ENCODE measurements at places on chromosomes 11 and 22.

- DNase-seq = no peak
Observed at GRCh38 chr11:67056267-67057204, at the start of gene RHOD. Gene RHOD, plus strand, starts transcription at chr11:67056847. Its CDS starts 56 bp downstream, at chr11:67056903.

DNA sequence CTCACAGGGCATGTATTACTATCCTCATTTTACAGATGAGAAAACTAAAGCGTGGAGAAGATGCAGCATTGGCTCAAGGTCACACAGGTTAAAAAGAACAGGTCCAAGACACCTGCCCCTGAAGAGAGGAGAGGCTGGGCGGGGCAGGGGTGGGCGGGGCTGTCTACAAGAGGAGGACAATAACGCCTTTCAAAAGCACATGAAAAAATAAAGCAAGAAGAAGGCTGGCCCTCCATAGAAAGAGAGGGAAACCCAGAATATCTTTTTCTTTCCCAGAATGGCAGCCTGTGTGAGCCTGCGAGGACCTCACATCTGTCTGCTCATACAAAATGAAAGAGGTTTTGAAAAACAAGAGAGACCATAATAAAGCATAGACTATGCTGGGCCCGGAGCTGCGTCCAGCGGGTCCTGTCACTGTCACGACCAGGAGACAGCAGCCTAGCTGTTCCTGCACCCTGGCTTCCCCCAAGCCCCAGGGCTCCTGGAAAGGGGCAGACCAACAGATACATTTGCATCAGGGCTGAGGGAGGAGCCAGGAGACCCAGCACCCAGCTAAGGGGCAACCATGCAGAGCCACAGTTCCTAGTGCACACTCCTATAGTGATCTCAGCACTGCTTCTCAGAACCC, 61.6 kb downstream of the DSCAML1 start:
- DNase-seq = no peak

DNA sequence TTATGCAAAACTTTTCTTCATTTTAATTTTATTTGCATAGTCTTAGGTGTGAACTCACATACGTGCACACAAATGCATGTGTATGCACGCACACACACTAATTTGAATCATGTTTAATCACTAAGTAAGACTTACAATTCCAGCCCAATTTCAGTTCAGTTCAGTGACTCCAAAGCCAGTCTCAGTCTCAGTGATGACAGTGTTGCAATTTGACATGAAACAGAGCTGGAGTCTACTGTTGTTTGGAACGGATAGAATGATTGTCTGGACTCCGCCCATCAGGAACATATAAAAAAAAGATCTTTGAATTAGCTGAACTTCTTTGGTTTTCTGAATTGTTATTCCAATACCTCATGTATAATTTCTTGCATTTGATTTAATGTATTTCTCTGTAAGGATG, 14.9 kb upstream of the OR51S1 start:
- DNase-seq = no peak

GRCh38 chr22:33063611-33064010, 5.4 kb upstream of the SYN3 start:
- no peak for DNase-seq

DNA sequence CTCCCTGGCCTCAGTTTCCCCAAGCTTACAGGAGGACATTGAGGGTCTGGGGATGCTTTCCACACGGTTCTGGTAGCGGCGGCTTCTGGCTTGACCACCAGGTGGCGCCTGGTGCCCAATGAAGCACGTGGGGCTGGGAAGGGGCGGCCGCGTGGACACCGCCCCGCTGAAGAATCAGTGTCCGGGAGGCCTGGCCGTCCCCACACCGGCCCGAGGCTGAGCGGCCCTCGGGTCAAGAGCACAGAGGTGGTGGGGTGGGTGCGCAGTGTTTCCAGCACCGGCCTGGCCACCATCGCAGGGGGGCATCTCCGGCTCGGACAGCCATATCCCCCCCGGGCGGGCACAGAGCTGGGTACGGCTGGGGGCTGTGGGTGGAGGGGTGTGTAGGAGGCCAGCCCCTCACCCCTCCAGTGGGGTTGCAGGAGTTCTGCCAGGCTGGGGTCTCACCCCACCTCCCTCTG, 27.8 kb upstream of the PPARA start:
- DNase-seq = peak; percentile 88

- no peak for DNase-seq
Observed at GRCh38 chr11:48079596-48079995, 99.2 kb downstream of the PTPRJ start.

DNA sequence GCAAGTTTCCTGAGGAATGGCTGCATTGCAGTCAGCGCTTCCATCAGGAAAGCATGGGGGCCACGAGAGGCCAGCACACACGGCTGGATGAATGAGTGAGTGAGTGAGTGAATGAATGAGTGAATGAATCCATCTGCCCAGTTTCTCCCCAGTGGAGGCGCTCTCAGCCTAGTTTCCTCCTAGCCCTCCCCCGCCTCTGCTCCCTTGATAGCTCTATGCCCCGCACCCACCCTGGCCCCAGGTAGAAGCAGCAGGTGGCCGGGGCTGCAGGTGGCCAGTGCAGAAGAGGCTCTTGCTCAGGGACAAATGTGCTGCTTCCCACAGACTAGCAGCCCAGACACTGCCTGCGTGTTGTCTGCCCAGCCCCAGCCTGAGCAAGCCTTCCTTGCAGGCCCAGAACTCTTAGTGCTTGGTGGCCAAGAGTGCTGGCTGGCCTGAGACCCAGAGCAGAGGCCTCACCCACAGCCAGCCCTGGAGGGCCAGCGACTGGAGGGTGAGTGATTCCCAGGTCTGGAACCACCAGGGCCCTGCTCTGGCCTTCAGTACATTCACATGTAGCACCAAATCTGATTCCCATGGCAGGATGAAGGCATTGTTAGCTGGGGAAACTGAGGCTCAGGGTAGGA, 31.1 kb upstream of the PDGFB start:
- DNase-seq = no peak

- DNase-seq = no peak
Observed at GRCh38 chr11:131691181-131692041, 321.0 kb downstream of the NTM start.

- DNase-seq = no peak
Observed at GRCh38 chr11:125365196-125365931, 130.7 kb downstream of the FEZ1 start.

DNA sequence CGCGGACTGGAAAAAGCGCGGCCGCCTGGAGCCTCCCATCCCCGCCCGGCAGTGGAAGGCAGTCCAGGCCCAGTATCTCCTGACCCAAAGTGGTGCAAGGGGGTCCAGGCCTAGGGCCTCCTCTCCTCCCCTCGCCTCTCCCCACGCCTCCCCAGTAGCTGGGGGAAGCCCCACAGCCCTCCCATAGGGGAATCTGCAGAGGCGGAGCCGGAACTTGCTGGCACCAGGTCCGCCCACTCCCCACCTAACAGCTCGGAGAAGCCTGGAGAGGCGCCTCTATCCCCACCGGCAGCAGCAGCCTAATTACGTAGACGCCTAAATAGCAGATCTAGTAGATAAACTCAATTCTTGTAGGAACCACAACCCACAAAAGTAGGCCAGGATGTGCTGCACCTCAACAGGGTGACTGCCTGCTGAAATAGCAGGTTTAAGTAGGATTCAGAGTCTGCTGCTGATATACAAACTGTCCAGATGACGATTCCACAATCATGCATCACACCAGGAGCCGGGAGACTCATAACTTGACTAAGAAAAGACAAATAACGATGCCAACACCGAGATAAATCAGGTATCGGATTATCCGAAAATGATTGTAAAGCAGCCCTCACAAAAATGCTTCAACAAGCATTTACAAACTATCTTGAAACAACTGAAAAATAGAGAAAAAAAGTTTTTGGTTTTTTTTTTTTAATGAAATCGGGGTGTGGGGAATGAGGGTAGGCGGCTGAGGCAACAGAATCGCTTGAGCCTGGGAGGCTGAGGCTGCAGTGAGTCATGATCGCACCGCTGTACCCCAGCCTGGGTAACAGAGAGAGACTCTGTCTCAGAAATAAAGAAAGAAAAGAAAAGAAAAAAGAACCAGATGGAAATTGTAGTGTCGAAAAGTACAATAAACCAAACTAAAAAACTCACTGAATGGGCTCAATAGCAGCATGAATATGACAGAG, 11.4 kb upstream of the BRD1 start:
- DNase-seq = no peak

- no peak for DNase-seq
Observed at GRCh38 chr22:45224988-45225731, 15.5 kb downstream of the KIAA0930 start.

DNA sequence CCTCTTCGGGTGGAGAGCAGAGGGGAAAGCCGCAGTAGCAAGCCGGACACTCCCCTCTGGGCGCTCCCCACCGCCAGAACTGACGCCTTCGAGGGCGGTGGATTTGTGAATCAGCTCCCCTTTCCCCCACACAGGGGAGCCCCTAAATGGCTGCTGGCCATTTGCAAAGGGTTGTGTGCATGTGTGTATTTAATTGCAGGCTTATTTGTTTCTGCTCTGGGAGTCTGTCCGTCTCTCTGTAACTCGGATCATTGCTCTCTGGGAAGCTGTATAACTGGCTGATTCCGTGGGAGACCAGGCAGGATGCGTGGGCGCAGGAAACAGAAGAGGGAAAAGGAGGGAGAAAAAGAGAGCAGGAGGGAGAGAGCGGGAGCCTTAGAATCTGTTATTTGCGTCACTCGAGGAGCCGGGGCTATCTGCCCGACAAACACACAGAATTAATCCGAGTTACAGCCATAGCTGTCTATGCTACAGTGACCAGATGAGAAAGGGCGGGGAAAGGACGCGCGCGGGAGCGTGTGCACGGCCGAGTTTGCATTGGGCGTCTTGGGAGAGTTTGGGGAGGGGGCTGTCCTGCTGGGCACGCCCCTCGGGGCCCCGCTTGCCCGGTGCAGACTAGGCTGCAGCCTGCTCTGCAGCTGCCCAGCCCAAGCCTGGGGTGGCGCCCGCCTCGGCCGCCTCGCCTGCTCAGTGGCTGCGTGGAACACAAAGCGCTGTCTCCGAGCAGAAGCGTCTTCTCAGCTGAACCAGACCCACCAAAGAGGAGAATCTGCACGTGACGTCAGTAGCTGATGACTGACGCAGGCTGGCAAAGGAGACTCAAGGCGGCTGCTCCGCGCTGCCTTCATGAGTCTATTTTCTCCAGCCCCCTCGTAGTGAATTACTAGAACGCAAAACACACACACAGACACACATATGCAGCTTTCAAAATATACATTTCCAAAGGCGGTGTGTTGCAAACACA, 105.3 kb upstream of the HSD17B12 start:
- DNase-seq = no peak

DNA sequence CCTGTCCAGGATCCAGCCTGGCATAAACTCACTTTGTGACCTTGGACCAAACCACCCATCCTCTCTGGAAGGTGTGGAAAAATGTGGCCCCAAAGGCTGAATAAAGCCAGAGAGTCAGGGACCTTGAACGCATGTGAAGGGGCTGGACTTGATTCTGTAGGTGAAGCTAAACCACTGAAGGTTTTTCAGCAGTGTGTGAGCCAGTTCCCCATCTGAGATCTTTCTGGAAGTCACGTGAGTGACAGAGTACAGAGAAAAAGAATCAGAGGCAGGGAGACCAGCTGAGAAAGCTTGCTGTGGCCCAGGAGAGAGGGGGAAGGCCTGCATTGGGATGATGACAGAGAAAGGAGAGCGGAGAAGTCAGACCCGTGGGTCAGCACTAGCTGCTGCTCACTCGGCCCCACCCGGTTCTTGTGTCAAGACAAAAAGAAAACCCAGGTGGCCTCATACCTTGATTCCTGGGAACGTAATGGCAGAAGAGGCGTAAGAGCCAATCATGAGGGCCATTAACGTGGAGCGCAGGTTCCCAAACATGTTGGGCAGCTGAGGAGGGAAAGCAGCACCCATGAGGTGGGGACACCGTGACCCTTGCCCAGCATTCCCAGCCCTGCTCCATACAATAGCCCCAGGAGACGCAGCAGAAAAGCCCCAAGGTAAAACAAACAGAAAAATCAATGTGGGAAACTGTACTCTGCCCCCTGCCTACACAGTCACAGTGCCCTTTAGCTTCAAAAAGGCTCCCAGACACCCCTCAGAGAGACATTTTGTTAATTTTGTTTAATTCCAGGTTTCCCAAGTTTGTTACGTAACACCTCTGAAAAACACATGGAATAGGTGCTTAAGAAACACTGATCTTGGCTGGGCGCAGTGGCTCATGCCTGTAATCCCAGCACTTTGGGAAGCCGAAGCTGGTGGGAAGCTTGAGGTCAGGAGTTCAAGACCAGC, 17.9 kb downstream of the SLC43A1 start:
- DNase-seq = no peak

GRCh38 chr22:27598792-27599191, 202.8 kb downstream of the MN1 start:
- DNase-seq = no peak

DNA sequence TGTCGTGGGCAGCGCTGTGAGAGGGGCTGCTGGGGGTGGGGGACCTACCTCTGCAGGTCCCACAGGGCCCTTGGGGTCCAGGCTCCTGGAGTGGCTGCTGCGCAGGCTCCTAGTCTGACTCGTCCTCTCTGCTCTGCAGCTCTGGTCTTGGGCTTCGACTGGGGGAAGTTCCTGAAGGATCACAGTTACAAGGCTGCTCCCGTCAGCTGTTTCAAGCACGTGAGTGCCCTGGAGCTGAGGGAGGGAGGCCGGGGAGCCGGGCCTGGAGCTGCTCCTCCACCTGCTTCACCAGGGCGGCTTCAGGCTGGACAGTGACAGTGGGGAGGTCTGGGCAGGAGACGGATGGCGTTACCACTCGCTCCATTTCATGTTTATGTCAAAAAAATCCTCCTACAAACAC, 11.9 kb downstream of the L3MBTL2 start:
- DNase-seq = no peak

DNA sequence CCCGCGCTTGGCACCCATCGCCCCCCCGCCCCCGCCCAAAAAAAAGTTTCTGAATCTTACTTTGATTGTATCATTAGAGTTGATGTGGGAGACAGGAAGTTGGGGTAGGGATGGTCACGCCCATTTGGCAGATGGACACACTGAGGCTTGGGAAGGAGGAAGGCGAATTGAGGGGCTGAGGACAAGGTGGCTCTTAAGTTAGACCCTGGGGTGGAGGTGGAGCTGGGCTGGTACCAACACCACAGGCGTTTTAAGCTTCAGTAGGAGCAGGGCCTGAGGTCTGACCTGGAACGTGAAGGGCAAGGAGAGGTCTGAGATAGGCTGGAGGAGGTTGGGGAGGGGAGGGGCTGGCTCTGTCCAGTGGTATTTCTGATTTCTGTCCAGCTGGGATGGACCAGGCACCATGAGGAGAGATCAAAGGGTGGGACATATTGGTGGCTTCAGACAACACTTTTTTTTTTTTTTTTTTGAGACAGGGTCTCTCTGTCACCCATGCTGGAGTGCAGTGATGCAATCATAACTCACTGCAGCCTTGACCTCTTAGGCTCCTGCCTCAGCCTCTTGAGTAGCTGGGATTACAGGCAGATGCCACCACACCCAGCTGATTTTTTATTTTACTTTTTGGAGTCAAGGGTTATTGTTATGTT, 799 bp upstream of the CDC42BPG start:
- no peak for DNase-seq

- no peak for DNase-seq
Observed at GRCh38 chr11:110217936-110218335, 78.5 kb downstream of the RDX start.

- DNase-seq = no peak
Observed at GRCh38 chr22:35349704-35350538, 31.0 kb upstream of the HMOX1 start.

GRCh38 chr11:83035070-83035854, 36.4 kb downstream of the RAB30 start:
- no peak for DNase-seq
